ENCODE measurements at places on chromosomes 4 and X.

- no peak for DNase-seq
These were observed 106.2 kb upstream of the SMAD1 start for GRCh38 chr4:145375416-145375815.

DNA sequence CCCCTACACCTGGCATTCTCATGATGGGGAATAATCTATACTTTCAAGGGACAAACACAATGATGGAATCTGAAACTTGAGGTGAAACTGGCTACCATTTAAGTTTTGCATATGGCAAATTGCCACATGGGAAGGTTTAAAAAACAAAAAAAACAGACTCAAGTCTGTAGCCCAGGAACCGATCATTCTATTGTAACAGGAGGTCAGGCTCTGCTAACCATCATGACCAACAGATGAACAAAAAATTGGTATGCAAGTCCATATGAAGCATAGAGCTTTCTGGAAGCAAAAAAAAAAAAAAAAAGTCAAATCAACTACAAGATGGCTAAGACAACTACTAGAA lies 594.3 kb upstream of the DIPK2B start:
- no peak for DNase-seq

GRCh38 chr4:117084866-117085701 lies at the start of gene TRAM1L1:
TRAM1L1 (minus strand) TSS chr4:117085576; CDS start chr4:117085393, 183 bp downstream.
- peak; percentile 27 for DNase-seq

GRCh38 chr4:152771741-152772533 lies 7.6 kb downstream of the TIGD4 start:
- DNase-seq = no peak

DNA sequence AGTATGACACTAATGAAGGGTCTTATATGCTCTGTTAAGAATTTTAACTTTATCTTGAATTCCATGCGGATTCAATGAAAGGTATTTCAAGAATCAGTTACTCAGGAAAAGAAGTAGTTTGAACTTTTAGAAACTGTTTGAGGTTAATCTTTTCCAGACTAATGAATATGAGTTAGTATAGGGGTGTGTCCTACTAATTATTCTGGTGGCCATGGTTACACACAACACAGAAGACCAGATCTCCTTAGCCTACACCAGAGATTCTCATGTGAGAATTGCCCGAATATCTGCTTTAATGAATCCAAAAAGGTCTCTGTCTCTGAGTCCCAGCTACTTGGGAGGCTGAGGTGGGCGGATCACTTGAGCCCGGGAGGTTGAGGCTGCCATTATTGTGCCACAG lies 100.4 kb downstream of the MMRN1 start:
- DNase-seq = no peak

DNA sequence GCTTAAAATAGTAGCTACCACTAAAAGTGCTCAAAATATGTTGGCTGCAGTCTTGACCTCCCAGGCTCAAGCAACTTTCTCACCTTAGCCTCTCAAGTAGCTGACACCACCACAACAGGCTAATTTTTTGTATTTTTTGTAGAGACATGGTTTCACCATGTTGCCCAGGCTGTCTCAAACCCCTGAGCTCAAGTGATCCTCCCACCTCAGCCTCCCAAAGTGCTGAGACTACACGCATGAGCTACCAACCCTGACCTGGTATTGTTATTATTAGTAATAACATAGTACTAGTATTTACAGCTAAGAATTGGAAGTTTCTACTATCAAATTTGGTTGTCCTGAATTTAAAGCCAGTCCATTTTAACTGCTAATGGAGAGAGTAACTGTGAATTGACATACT lies 18.0 kb downstream of the STAP1 start:
- DNase-seq = no peak

DNA sequence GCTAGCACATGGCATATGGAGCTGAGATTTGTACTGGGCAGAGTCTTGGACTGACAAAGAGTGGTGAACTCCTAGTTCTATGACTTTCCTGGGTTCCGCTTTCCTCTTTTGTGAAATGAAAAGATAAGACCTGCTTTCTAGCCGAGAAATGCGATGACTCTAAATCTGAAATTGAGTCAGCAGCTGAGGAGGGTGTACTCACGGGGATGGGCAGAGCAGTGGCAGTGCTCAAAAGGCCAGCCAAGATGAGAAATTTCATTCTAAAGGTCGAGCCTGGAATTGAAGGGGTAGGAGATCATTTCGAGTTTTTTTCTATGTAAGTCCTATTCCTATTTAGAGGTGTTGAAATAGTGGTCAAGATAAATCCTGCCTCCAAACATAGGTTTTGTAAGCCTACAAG lies 47.0 kb downstream of the NUDT9 start:
- no peak for DNase-seq

DNA sequence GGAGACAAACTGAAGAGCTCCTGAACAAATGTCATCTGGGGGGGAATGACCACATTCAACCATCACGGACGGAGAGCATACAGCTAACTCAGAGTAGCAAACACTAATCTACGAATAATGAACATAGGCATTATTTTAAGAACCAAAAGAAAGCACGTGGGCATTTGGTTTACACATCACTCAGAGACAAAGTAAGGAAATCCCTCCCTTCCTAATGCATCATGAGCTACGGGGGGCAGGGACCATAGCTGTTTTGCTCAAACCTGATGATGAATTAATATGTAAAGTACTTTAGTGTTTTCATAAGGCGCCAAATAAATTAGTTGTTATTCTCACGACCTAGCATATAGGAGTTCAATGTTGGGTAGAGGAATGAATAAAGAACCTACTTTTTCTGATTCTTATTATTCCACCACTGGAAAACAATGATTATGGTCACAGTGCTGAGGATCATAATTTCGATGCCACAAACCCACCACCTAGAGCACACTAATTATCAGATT lies 11.7 kb upstream of the TMEM156 start:
- DNase-seq = no peak

DNA sequence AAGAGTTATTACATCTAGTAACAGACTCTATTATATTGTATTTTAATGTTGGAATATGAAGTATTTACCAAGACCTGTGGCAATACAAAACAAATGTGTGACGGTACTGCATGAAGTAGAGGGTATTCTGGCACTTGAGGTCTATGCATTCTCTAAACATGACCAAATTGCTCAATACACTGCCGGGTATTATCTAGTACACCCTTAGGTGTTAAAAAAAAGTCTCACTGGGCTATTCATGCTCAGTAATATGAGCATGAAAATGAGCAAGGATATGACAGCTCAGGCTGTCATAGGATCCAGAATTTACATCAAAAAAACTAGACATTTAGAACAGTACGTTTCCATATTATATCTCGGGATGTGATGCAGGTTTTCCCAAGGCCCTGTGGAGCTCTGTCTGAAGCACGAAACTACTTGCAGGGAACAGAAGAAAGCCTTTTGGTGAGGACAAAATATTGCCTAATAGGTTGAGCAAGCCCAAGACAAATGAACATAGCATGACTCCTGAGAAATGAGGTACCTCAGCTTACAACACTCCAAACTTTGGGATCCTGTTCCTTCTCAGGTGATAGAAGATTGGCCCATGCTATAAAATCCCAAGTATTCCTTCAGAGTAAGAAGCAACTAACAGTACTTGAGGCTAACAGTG lies 74.1 kb upstream of the MAOA start:
- no peak for DNase-seq

DNA sequence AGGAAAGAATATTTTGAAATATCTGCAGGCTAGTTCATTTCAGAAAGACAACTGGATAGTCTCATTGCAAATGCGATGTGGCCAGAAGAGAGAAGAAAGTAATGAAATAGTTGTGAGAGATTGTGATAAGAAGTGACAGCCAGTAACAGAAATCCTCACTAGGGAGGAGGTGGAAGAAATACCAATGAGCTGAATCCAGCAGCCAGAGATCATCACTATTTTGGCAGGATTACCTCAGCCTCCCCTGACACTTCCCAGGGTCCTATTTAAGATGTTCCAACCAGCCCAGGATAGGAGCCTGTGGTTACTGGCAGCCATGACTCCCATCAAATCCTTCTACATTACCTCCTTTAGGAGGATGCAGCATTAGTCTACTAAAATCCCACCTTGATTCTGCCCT lies 76.7 kb upstream of the ARHGAP24 start:
- DNase-seq = no peak

DNA sequence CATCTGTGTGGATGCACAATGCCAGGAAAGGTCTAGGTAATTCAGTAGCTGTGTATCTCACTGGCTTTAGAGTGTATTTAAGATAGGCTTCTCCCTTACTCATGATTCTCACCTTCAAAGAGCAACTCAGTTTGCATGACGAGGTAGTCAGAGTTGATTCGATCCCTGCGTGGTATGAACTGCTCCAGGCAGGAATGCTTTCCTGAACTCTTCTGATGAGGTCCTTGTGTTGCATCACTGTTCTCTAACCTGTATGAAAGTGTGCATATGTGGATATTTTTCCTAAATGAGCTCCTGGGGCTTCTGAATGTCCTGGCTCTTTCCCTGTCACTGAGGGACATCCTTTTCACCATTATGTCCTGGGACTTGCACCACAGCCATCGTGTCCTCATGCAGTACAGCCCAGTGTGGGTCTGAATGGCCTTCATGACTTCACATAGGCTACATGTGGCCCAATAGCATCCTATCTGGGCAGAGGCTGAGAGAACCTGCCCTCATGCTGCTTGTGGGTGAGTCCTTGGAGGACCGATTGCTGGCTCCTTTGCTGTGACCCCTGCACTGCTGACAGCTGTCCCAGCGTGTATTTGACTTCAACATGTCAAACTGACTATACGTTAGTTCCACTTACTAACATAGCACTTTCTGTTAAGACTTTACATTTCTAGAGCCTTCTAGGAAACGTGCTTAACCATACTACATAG lies 65.3 kb upstream of the WDR1 start:
- DNase-seq = no peak

- no peak for DNase-seq
These were observed 94.6 kb downstream of the REELD1 start for GRCh38 chr4:146308951-146309350.

DNA sequence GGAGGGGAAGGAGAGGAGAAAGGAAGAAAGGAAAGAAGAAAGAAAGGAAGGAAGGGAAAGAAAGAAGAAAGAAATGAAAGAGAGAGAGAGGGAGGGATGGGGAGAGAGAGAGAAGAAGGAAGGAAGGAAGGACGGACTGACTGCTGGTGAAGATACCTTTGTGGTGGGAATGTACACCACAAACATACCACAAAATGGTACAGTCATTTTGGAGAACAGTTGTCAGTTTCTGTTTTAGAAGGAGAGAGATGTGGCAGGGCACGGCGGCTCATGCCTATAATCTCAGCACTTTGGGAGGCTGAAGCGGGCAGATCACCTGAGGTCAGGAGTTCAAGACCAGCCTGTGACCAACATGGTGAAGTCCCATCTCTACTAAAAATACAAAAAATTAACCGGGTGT lies 40.0 kb upstream of the SHISA3 start:
- no peak for DNase-seq

- DNase-seq = no peak
These were observed 322.4 kb downstream of the ARHGAP10 start for GRCh38 chr4:148054275-148054674.

- no peak for DNase-seq
These were observed 39.5 kb upstream of the CD40LG start for GRCh38 chrX:136608295-136608933.

GRCh38 chr4:138910914-138911336 lies 104.7 kb upstream of the NOCT start:
- peak; percentile 65 for DNase-seq

DNA sequence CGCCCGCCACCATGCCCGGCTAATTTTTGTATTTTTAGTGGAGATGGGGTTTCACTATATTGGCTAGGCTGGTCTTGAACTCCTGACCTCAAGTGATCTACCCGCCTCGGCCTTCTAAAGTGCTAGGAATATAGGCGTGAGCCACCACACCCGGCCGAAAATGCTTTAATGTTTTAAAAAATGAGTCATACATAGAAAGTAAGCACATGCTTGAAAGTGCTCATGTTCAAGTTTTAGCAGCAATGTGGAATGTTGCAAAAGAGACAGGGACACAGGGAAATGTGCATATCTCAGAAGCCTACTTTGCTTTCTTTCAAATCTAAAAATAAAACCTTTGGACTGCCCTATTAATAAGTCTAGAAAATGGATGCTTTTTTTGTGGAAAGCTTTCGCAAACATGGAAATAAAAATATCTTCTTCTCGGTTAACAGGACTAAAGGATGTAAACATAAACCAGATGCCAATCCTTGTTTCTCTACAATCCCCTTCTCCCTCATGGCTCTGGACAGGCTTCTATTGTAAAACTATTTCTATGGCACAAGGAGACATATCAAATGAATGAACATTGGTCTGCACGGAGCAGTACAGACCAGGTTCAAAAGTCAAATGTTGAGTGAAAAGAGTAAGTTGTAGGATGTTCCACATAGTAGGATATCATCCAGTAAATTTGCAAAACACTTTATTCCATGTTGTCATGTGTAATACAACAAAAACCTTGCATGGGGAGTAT lies 15.0 kb downstream of the MECP2 start:
- DNase-seq = no peak

DNA sequence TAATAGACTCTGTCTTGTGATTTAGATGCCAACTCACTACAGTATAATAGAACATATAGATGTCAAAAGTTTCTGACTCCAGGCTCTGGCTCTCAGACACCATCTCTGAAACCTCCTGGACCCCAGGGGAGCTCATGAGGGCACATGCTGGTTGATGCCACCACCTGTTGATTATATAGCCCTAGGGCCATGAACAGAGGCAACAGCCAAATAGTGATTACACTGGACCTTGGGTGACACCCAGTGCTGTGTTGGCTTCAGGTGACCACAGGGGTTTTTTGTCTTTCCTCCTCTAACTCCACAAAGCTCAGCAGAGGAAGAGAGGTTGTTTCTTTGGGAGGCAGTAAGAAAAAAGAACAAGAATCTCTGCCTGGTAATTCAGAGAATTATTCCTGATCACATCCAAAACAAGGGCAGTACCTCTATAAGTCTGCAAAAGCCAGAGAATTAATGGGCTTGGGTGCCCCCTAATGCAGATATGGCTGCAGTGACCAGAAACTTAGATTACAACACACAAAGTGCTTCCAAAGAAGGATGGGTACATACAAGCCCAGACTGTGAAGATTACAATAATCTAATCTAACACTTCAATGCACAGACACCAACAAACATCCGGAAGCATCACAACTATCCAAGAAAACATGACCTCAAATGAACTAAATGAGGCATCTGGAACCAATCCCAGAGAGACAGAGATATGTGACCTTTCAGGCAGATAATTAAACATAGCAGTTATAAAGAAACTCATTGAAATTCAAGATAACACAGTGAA lies 1920.6 kb downstream of the ARAP2 start:
- DNase-seq = no peak

DNA sequence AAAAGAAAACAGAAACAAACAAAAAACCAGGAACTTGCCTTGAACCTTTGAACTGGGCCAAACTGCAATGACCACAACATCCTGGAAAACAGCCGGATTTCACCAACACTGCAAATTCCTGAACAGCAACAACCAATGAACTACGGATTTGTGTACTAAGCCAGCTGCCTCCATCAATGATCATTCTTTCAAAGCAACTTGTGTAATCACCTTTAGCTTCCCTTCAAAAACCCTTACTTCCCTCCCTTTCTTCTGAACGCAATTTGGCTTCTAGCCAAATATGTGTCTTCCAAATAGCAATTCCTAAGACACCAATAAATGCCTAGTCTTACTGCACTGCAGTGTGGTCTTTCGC lies 98.5 kb upstream of the FAM47C start:
- DNase-seq = no peak
